Stimulated activated CD8-positive, alpha-beta memory T cell treated with anti-CD3 and anti-CD28 coated beads, Interleukin-4, amount 100 ng/mL, for 1 hour (primary cell): ENCODE measurements at places on chromosomes 2 and 18.

DNA sequence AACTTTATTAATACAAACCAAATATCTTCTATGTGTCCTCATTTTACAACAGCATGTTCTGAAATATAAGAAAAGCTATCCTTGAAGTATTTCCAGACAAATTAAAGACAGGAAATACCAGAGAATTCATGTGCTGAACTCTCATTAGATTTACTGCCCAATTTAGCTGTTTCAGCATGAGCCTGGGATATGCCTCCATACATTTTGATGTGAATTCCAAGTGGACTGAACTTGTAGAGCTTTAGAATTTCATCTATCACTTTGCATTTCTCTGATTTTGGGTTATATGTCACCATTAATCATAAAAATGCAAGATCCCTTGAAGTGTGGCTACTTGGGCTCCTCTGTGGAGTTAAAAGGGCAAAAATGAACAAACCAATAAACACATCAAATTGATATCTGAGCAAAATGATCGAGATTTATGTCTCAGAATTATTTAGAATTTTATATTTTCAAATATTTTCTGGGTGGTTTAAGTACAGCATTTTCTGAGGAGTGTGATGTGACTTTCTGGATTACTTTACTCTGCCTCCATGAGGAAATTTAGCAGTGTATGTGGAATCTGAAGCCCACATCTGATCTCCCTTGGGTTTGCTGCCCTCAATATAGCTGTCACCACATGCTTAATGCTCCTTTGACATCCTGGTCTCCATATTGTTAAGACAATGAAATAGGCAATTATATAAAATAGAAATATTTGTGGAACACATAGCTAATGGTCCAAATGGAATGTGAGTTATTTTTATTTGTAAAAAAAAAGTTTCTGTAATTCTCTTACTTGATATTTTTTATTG lies 206.6 kb upstream of the RBMS1 start:
- DNase-seq = no peak

- no peak for DNase-seq
Observed at GRCh38 chr2:6914828-6915227, 2.4 kb upstream of the RNF144A start.

GRCh38 chr2:37851828-37852584 lies 73.1 kb upstream of the RMDN2 start:
- no peak for DNase-seq

DNA sequence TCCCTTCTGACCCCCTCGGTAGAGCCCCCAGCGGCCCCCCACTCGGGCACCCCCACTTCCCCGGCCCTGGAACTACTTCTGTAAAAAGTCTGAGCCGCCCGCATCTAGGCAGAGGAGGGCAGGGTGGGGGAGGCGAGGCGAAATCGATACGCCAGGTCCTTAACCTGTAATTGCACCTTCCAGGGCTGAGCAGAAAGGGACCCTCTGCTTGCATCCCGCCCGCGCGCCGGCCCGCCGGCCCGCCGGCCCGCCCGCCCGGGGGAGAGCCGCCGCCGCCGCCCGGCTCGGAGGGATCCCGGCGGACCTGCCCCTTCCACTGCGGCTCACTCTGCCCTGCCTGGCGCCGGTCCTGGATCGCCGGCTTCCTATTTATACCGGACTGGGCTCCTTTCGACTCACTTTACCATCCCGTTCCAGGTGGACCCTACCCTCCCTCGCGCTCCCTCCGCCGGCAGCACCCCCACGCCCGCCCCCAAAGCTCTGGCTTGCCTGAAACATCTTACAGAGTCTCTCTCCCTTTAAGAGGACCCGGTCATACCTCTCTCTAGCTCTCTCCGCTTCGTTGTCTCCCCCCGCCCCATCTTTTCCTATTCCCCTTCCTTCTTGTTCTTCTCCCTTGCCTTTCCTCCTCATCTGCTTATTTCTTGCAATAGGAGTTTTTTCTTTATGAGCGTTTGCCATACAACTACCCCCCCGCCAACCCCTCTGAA lies 797 bp downstream of the KLHL14 start:
- no peak for DNase-seq
